AG20443 (cell line): ENCODE measurements at places on chromosomes 1 and 21.

DNA sequence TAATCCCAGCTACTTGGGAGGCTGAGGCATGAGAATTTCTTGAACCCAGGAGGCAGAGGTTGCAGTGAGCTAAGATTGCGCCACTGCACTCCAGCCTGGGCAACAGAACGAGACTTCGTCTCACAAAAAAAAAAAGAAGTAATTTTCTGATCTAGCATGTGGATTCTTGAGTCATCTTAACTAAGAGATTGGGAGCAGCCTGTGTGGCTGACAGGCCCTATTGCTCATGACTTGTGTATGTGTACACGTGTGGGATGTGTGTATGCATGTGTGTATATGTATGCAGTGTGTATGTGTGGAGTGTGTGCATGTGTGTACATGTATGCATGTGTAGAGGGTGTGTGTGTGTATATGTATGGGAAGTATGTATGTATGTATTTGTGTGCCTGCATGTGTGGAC, 29.5 kb downstream of the DOP1B start:
- DNase-seq = no peak

DNA sequence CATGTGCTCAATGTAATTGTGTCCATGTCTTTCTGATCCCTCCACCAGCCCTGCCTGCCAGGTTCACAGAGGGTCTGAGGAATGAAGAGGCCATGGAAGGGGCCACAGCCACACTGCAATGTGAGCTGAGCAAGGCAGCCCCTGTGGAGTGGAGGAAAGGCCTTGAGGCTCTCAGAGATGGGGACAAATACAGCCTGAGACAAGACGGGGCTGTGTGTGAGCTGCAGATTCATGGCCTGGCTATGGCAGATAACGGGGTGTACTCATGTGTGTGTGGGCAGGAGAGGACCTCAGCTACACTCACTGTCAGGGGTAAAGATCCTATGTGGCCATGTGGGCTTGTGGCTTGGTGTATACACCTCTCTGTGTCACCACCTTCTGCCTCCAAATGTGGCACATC, 91.4 kb downstream of the OBSCN start:
- no peak for DNase-seq

- peak; percentile 89 for DNase-seq
Observed at GRCh38 chr1:200971955-200972711, 51.4 kb downstream of the KIF21B start.

DNA sequence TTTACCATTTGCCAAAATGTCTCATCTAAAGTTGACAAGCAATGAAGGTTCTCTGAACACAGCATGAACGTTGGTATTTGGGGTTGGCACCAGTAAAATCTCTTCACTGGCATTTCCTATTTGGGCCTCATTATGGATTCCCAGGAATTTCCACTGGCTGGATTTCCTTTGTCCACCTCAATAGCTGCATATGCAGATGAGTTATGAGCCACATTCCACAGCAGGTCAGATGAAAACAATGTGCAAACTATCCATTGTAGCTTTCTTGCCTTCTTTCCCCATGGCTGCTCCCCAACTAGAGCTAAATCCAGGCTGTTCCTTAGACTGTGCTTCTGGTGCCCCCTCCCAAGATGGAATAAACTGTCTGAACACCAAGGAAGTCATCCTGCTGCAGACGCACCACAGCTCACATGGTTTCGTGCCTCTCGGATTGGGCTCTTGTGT, 168.1 kb upstream of the FGGY start:
- peak; percentile 78 for DNase-seq

- no peak for DNase-seq
Observed at GRCh38 chr21:16388911-16389560, 659.3 kb downstream of the USP25 start.

GRCh38 chr1:118396829-118397495, 211.9 kb upstream of the SPAG17 start:
- no peak for DNase-seq

DNA sequence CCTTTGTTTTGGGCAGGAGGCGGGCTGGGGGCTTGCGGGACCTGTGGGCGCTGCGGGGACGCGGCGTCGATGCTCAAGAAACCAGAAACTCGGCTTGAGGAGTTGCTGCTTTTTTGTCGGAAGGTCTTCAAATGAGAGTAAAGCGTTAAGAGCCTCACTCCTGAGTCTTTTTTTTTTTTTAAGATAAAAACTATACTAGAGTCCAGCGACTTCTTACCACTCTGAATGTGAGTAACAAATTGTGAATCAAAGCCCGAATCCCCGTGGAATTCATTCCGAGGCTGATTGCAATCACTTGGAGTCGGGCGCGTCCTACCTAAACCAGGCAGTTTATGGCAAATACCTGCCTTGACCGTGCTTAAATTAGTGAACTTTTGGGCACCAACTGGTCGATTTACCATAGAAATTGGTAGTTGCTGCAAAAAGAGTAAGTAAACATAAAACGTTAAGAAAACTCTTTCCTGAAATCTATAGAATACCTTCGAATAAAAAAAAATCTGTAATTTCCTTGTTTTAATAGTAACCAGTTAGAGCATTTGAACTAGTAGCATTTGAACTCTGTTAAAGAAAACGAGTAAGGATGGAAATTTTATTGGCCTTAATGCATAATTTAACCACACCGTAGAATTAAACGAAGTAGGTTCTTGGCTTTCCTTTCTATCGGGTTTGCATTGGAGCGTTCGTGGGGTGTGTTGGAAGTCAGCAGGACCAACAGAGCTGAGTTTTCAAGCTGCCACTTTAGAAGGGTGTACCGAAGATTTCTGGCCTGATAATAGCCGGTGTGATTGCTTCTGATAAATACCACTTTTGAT, 769 bp downstream of the GPSM2 start:
- peak; percentile 35 for DNase-seq

DNA sequence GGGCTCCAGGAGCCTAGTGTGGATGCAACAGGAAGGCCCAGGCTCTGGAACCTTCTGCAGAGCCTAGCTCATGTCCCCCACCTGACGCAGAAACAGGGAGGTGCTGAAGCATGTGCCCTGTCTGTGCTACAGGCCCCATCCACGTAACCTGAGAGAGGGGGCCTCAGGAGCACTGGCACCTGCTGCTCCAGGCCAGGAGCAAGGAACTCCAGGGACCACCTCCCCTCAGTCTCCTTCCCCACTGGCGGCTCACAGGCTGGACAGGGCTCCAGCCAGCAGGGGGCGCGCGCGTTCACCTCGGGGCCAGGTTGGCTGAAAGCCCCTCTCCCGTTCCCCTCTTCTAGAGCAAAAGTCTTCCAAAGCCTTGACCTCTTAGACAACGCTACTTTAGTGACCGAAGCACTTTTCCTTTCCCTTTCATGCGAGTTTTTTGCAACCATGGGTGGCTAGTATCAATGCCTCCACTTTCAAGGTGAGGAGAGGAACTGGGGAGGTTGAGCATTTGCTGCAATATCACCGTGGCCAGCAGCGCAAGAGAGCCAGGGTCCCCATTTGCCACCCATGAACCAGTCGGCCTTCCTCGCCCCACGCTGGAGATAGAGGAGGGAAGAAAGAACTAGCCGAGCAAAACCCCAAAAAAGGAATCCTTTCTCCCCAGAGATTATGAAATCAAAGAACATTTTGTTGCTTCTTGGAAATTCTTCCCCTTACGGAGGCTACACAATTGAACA, 52.4 kb upstream of the GPR157 start:
- peak; percentile 86 for DNase-seq

DNA sequence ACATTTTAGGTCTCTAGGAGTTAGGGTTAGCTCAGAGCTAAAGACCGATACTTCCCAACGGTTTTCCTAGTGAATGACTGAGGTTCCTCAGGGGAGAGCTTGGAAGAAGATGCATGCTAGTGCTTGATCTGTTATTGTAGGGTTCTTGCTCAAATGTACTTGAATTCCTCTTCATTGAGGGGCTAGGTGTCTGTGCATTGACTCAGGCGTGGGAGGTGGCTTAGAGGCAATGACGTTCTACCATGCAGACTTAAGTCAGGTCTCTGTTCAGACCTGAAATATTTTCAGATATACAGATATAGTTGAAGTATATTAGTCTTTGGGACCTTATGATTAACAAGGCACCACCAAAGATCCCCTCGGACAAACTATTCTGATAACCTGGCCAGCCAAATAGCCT, 23.5 kb downstream of the S100A10 start:
- no peak for DNase-seq

- peak; percentile 53 for DNase-seq
Observed at GRCh38 chr1:226268421-226269124, 40.4 kb downstream of the LIN9 start.

GRCh38 chr1:162020150-162020549, 3.5 kb downstream of the OLFML2B start:
- DNase-seq = no peak
